Neural crest cell (in vitro differentiated cells): ENCODE measurements at places on chromosomes 5 and 9. TPM values are rescaled to one million over a fixed set of nuclear protein-coding genes. Genes with fewer than 3 reads are reported as not detected.

POMT1 gene
- total RNA-seq: 42.8 and 46.3 TPM in 2 replicates

IL9 gene
- not detected in 2 replicates for total RNA-seq

GABRG2 gene
- total RNA-seq: 0.26 and 2.8 TPM in 2 replicates

THBS4 gene
- 6.9 and 10.0 TPM in 2 replicates for total RNA-seq

DNA sequence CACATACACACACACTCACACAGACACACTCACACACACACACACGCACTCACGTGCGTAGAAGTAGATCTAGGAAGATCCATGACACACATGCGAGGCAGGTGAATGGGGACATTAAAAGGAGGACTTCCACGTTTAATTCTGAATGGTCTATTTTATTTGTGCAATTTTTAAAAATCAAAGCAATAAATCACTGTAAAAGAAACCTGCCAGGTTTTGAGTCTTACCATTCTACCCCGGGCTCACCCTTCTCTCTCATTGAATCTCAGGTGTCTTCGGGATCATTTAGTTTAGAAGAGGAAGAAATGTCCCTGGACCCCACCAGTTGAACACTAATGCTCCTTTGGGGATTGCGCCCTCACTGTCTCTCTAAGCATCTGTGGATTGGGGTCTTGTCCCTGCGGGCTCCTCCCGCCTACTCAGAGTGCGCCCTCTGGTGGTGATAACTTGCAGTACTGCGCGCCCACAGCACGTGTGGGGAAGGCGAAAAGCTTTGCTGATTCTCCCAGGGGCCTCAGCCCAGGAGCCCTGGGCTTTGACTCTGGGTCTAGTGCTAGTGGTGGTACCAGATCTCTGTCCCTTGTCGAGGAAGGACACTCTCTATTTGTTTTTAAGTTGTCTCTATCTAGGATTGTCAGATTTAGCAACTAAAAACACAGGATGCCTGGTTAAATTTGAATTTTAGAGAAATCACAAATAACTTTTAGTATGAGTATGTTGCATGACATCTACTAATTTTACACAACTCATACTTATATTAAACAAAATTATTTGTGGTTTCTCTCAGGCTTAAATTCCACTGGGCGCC lies 34.8 kb downstream of the BOD1 start:
- peak; percentile 81 for DNase-seq
- no peak overlapping the region for H3K27ac ChIP-seq
- peaks cover 15% of the 10 kb centered on the region for H3K4me1 ChIP-seq
- H3K27me3 ChIP-seq: peaks cover 2% of the 10 kb centered on the region

DNA sequence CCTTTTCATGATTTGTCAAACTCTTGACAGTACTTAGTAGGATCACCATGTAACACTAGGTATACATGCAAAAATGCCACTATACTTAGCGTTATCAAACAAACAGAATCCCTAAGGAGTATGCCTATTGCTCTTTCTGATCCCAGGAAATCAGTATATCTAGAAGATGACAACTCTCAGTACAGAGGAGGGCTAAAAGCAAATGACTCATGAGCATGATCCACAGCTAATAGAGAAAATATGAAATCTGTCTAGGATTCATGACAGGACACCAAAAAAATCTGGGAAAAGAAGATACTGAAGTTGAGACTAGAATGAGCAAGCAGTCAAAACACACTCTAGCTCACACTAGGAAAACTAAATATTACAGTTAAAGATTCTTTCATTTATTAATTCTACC lies 89.2 kb downstream of the RAPGEF6 start:
- no peaks in the 10 kb centered on the region for H3K27me3 ChIP-seq
- H3K36me3 ChIP-seq: peaks cover 5% of the 10 kb centered on the region
- H3K27ac ChIP-seq: no peak overlapping the region
- H3K4me3 ChIP-seq: no peak overlapping the region
- DNase-seq: no peak
- peaks cover 8% of the 10 kb centered on the region for H3K4me1 ChIP-seq

DNA sequence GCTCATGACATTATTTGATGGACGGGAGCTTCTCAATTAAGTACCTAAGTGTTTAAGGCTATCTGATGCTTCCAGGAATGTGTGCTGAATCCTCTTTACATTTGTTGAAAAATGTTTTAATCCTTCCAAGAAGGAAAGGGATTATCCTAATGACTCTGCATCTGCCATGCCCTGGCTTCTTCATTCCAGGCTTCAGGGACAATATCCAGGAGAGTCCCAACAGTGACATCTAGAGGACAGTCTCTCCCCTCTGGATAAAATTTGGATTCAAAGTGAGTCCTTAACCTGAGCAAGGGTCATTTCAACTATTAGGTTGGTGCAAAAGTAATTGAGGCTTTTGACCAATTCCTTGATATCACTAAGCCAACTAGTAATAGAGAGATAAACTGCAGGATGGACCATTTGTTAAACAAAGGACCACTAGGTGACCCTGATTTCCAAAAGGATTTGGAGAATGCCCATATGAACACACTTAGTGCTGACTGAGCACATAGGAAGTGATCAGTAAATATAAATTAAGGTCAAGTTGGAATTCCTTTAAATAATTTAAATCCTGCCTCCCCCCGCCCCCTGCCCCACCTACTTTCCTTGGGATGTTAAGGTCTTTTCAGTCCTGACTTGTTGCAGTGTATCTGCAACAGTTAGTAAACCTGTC lies 19.1 kb downstream of the TNFSF8 start:
- H3K36me3 ChIP-seq: no peaks in the 10 kb centered on the region
- no peaks in the 10 kb centered on the region for H3K4me1 ChIP-seq
- no peak overlapping the region for H3K27ac ChIP-seq
- DNase-seq: no peak

DNA sequence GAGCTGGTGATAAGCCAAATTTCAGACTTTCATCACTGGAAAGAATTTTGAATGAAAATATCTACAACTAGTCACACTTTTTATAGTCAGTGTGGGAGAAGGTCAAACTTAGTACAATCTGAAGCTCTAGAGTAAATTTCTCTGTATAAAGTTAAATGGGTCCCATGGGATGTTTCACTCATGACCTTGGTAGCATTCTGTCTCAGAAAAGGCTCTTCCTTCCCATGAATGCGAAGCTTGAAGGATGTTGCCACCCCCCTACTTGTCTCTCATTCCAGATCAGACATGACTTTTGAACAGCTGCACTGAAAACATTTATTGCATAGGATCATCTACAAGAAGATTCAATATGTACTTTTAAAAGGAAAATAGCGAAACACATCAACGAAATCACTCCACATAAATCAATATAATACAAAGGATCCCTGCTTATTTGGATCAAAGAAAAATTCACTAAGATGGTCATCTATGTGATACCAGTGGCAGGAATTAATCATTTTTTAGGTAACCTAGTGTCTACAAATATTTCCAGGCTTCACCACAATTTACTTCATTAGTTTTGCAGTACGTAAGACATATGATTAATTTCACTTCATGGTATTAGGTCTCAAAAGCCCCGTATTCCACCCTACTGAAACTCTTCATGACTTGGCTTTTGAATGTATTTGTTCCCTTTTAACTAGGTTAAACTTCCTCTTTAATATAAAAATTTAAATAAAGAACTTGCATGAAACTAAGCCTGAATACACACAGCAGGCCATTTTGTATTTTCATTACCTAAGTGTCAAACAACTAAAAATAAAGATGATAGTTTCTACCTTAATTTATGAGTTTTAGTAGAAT lies 4.4 kb downstream of the ST8SIA4 start:
- peak overlapping the region; percentile 27 for H3K4me3 ChIP-seq
- peaks cover 39% of the 10 kb centered on the region for H3K27me3 ChIP-seq
- no peak overlapping the region for H3K27ac ChIP-seq
- peaks cover 30% of the 10 kb centered on the region for H3K4me1 ChIP-seq
